ENCODE measurements at places on chromosomes 3 and 15. TPM values are rescaled to one million over a fixed set of nuclear protein-coding genes. Genes with fewer than 3 reads are reported as not detected.

Gene ARHGAP11A
- total RNA-seq, result 68.4 TPM

Gene TTLL13
- 0.11 TPM for total RNA-seq

Gene CLDN18
- 0.11 TPM for total RNA-seq

Gene OXTR
- 1.2 TPM for total RNA-seq

Gene GPR15
- 0.13 TPM for total RNA-seq

Gene RSL24D1
- total RNA-seq, result 175 TPM

Gene ANKUB1
- not detected for total RNA-seq

Gene FAM131A
- 8.9 TPM for total RNA-seq

Gene GOLGA8Q
- not detected for total RNA-seq

Gene GOLGA8H
- total RNA-seq, result not detected

Gene GREM1
- total RNA-seq, result 0.20 TPM

Gene FBLN2
- total RNA-seq, result 0.04 TPM

Gene KBTBD13
- 0.11 TPM for total RNA-seq

Gene CCDC14
- 42.2 TPM for total RNA-seq

Gene TIGIT
- 0.11 TPM for total RNA-seq

Gene CADPS
- total RNA-seq, result not detected

Gene MED12L
- total RNA-seq, result not detected

Gene SLC22A14
- total RNA-seq, result not detected

Gene CD86
- total RNA-seq, result 0.16 TPM

Gene THAP10
- 0.13 TPM for total RNA-seq

Gene CTDSPL
- 17.9 TPM for total RNA-seq

Gene SPG11
- 51.2 TPM for total RNA-seq

Gene ARNT2
- total RNA-seq, result not detected

Gene RYR3
- total RNA-seq, result not detected

Gene LXN
- total RNA-seq, result 0.34 TPM

Gene EIF4A2
- total RNA-seq, result 345 TPM

Gene SLC51B
- not detected for total RNA-seq

Gene ACKR2
- total RNA-seq, result 0.85 TPM

Gene NTRK3
- total RNA-seq, result not detected

Gene INSYN1
- not detected for total RNA-seq

Gene STAB1
- total RNA-seq, result 3.9 TPM

Gene OIP5
- total RNA-seq, result 35.7 TPM

Gene RAB43
- total RNA-seq, result 5.4 TPM

Gene FOXB1
- total RNA-seq, result not detected

Gene EXD1
- total RNA-seq, result not detected

Gene CMTM6
- total RNA-seq, result 19.5 TPM

Gene IQCF5
- not detected for total RNA-seq

Gene NR2F2
- total RNA-seq, result 49.7 TPM
